Activated B cell treated with CpG ODN at 0.5 μM for 24 hours (primary cell): ENCODE measurements at places on chromosomes 6 and 20. TPM values are rescaled to one million over a fixed set of nuclear protein-coding genes. Genes with fewer than 3 reads are reported as not detected.

DNA sequence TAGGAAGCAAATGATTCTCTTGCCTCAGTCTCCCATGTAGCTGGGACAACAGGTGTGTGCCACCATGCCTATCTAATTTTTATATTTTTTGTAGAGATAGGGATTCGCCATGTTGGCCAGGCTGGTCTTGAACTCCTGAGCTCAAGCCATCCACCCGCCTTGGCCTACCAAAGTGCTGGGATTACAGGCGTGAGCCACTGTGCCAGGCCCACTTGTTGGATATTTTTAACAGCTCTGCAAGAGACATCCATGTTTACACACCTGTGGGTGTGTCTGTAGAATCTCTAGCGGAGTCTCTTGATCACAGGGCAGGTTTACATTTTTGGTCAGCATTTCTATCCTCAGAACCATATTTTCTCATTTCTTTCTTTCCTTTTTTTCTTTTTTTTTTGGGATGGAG is 53.1 kb upstream of the ZFP64 start:
- DNase-seq = no peak

DNA sequence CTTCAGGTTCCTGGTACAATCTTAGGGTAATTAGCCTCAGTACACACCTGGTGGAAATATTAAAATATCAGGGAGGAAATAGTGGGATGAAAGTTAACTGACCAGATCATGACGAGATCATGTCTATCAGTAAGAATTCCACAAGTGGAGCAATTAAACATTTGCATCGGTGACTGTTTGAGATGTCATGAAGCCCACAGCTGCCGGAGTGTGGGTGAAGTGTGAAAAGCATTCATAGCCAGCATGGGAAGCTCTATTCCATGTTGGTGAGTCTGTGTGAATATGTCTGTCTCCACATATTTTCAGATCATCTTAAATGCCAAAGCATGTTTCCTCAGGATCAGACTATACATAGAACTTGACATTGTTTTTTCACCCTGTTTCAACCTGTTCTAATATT is 142.8 kb downstream of the IPCEF1 start:
- no peak for DNase-seq

DNA sequence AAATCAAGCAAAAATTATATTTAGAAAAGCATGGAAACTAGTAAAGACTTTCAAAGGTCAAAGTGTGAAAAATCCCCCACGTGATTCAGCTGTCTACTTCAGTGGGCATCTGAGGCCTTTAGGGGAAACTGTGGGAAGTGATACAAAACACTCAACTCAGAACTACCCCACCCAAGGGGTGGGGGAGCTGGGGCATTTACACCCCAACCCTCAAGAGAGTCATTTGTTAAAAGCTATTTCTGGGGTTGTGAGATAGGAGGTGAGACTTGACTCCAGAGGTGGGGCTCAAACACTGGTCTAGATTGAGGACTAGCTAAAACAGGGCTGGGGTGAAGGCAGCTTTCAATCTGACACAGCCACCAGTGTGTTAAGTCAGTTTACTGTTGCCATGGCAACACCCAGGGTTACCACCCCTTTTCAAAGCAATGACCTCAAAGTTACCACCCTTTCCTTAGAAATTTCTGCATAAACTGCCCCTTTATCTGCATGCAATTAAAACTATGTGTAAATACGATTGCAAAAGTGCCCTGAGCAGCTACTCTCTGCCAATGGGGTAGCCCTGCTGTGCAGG is 9.9 kb upstream of the GTSF1L start:
- DNase-seq = no peak

DNA sequence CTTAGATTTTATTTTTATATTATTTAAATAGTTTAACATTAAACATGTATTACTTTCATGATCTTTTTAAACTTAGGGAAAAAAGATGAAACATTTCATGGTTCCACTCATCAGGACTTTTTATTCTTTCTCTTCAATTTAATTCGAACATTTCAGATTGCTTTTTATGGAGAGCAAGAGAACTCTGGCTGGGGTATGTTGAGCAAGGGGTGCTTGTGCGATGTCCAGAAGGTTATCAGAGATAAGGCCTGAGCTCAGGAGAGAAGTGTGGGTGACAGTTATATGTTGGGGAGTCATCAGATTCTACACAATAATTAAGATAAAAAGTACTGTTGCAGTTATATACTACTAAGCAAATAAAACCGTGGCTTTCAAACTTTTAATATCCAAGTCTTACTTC is 37.5 kb downstream of the FKBP5 start:
- no peak for DNase-seq

DNA sequence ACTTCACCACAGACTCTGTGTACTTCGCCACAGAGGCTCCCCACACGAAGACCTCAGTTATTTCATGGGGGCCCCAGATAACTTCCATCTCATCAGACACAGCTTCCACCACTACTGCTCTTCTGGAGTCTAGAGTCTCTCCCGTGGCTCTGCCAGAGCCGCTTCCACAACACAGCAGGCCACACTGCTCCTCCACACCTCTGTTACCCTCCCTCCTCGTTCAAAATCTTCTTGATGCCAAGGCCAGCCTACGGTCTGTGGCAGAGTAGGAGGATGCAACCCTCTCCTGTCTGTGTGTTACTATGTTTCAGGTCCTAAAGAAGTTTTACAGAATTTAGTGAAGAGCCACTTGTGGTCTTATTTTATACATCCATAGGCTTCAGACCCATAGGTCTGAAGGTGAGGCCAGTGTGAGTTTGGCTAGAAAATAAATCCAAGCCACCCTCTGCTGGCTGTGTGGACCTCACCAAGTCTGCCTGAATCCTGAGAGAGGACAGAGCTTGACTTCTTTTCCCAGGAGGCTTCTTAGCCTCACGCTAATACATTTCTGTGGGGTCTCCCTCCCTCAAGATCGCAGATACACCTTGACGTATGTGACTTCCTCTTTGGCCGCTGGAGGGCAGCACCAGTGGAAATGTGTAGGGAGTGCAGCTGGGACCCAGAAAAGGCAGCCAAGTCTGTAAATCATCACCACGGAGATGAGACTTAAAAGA is 197.7 kb downstream of the FAXC start:
- DNase-seq = no peak

- DNase-seq = peak; percentile 22
Observed at GRCh38 chr6:26033941-26034354, 53.3 kb upstream of the HFE start.

- no peak for DNase-seq
Observed at GRCh38 chr20:52624281-52624680, 347.9 kb upstream of the TSHZ2 start.

- no peak for DNase-seq
Observed at GRCh38 chr6:14913931-14914330, 331.9 kb upstream of the JARID2 start.

DNA sequence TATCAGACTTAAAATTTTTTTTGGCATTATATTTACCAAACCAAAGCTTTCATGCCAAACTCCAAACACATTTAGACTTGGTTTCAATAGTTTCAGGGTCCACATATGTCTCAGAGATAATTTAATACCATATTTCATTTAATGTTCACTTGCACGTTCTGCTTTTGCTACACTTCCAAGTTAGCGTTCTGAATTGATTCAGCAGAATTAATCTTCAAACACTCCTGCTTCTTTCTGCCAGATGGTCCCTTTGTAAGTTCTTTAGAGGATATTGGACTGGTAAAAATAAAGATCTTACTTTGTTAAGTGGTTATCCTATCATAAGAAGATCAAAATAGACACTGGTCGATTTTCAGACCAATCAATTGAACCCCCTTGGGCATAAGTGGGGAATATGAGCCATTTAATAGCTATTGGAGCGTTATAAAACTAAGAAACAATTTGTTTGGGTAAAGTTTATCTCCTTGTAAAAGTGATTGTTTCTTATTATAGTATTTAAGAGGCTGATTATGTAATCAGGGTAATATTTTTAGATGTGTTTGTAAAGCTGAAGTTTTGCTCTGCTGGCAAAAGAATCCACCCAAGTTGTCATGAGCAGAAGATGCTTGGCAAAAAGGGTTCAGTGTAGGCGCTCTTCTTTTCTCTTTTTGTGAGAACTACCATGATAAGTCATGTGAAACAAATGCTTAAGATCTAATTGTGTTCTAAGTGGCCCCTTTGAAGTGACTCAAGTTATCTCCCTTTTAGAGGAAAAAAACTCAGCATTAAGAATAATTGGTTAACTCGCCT is 92.2 kb downstream of the MCHR2 start:
- DNase-seq = no peak

DNA sequence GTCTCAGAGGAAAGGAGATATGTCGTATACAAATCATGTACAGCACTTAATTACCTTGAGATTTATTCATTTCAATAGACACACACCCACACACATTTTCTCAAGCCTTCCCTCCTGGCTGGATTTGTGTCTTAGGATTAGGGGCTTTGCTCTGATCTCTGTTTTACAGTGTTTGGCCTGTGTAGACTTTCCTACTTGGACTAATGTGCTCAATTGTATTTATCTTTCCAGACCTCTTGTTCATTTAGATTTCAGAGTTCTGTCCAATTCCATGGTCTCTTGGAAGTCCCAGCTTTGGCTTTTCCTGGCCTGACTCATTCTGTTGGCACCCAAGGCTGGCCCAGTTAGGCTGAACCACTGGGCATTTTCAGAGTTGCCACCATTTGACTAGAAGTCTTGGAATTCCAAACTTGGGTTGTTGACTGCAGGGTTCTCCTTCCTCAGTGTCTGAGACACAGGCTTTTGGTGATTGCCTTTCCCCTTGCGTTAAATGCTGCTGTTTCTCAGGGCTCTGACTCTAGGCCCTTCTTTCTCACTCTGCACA is 8.9 kb upstream of the RFPL4B start:
- DNase-seq = no peak

- DNase-seq = no peak
Observed at GRCh38 chr20:9122571-9122970, 53.7 kb downstream of the PLCB4 start.

- no peak for DNase-seq
Observed at GRCh38 chr20:42447270-42447669, 742.4 kb downstream of the PTPRT start.

DNA sequence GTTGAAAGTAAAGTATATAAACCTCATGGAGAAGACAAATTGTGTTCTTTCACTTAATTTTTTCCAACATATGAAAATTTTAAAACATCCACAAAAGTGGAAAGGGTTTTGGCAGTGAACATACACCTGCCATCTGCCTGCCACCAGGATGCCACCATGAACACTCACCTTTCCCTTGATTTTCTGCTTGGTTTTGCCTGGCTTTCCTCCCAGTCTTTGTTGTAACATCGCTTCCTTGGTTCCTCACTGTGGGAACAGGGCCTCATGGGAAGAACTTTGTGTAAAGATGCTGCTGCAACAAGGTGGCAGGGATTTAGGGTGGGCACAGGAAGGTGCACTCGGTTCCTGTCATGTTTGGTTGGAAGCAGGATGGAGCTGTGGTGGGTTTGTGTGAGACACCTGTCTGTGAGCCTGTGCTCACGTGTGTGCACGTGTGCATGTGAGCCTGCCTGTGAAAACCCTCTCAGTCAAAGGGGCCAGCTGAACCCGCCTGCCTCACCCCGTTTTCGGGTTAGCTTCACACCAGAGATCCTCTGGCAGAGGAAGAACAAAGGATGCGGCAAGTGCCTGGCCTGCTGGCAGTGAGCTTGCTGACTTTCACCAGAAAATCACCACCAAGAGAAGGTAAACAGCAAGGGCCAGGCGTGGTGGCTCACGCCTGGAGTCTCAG is 11.0 kb upstream of the RBM38 start:
- DNase-seq = no peak

DNA sequence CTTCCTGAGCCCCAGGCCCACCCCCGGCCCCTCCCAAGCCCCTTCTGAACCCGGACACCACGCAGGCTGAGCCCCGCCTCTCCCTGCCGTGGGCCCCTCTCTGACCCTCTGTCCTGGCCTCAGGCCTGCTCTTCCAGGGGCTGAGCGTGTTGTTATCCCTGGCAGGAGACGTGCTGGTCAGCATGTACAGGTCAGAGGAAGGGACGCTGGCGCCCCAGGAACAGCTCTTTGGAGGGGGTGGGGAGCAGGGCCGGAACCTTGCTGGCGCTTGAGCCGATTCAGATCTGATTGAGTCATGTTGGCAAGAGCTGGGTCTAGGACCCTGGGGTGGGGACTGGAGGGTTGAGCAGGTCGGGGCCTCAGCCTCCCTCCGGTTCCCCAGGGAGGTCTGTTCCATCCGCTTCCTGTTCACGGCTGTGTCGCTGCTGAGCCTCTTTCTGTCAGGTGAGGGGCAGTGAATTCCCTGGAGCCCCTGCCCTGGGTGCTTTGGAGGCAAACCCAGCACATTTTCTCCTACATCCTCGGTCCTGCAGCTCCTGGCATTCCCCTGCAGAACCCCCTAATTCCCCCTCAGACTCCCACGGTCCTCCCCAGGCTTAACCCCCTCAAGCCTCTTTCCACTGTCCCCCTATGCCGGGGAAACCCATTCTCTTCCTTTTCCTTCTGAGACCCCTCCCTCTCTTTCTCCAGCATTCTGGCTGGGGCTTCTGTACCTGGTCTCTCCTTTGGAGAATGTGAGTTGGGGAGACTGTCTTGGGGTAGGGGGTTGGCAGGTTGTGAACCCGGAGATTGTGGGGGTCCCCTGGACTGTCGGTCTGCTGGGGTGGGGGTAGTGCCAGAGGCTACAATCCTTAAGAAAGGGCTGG is 2.0 kb downstream of the SPAG4 start:
- peak; percentile 51 for DNase-seq

DNA sequence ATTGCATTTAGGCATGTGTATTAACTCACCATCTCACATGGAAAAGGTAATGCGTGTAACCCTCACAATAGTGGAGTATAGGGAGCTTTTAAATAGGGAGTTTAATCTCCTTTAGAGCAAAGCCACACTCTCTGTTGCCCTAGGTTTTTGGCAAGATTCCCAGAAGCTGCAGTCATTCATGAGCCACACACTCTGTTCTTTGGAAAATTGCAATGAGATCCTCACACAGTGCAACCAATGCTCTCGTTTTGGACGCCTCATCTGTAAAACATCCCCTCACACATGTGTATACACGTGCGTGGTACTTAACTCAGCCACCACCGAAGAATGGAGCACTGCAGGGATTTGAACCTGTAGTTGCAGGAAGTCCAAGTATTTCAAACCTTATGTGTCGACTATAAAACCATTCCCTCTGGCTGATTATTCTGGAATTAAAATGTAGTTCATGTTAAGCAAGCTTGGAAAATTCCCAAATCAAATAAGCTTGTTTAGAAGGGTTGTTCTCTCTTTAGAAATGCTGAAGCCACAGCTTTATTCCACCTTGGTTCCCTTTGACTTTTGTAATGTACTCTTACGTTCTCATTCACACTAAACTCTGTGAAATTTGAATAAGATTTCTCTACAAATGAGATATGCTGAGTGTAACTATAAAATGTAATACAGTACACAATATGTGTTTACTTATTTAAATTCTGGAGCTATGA is 489.8 kb upstream of the MANEA start:
- DNase-seq = no peak

GRCh38 chr6:128580224-128581110 is 60.1 kb upstream of the PTPRK start:
- no peak for DNase-seq

The SSR1 gene
- total RNA-seq = 83.4 and 86.7 TPM in 2 replicates

The MRAP2 gene
- not detected in 2 replicates for total RNA-seq

The MUC21 gene
- not detected in 2 replicates for total RNA-seq

The PDE10A gene
- not detected in 2 replicates for total RNA-seq

The PPP1R3G gene
- total RNA-seq = 0.11 and 0.15 TPM in 2 replicates

The HLA-DQA1 gene
- 628 and 664 TPM in 2 replicates for total RNA-seq

The BMP6 gene
- total RNA-seq = 0.75 and 0.78 TPM in 2 replicates
